Right renal pelvis (tissue), 4 donors: ENCODE measurements at places on chromosomes 3 and 15. TPM values are rescaled to one million over a fixed set of nuclear protein-coding genes. Genes with fewer than 3 reads are reported as not detected.

HGD gene
- 75.7 TPM for polyA plus RNA-seq

DNA sequence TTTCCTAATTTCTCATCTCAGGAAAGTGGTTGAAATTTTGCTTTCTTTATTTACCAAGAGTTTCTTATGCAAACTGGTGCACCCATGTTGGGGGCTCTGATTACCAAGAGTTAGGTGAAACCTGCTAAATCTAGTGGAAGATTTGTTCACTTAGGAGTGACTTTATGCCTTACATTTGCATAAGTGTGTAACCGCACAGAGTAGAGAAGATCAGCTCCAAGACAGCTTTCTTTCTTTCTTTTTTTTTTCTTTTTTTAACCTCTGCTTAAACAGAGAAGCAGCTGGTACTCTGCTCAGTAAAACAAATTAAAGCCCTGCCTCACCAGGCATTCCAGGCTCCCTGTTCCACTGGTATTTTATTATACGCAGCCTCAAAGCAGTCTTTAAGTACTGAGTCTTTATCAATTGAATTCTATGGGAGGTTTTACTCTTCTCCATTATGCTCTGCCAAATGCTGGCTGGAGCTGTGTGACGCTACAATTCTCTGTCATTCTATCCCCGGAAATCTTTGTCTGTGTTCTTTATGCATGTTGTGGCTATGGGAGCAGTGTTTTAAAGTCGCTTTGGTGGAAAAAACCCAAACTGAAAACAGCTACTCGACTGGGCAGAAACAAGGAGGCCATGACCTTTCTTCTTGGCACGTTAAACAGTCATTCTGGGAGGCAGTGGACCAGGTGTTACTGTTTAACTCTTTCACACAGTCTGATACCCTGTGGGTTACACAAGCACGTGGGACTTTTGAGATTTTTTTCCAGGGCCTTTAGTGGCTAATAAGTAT, 55.2 kb upstream of the GBE1 start:
- DNase-seq = peak; percentile 63

MESP1 gene
- 1.9 TPM for polyA plus RNA-seq

DNA sequence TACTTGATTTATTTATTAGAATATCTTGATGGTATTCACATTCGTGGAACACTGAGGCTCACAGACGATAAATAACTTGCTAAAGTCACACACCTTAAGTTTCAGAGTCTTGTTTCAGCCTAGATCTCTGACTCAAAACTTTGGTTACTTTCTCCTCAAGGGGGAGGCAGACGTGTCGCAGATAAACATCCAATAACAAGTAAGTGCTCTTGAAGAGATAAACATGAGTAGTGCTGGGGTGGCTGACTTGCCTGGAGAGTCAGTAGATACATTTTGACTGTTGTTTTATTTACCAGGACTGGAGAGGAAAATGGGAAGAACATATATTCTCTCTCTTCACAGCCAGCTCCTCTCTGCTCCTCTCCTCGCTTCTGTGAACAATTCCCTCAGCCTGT, 31.3 kb downstream of the FBXO45 start:
- no peak for DNase-seq

GRCh38 chr3:57942388-57942787, 65.8 kb upstream of the FLNB start:
- no peak for DNase-seq
